Adipocyte (in vitro differentiated cells): ENCODE measurements at places on chromosomes 4 and X.
A peak's percentile ranks its signal among the peaks of the same experiment; 100 is the strongest.

DNA sequence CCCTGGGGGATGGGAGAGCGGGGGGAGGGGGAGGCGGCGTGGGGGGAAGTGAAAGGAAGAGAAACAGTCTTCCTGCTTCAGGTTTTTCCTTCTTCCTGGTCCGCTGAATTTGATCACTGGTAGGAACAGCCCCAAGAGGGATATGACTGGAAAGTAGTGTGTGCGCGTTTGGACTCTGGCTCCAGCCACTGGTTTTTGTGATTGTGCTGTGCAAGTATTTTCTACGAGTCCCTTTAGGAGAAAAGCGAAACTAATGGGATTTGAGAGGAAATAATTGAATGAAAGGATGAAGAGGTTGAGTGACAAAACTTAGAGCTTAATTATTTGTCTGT, 836 bp downstream of the PRRG1 start:
- peak; percentile 39 for DNase-seq

DNA sequence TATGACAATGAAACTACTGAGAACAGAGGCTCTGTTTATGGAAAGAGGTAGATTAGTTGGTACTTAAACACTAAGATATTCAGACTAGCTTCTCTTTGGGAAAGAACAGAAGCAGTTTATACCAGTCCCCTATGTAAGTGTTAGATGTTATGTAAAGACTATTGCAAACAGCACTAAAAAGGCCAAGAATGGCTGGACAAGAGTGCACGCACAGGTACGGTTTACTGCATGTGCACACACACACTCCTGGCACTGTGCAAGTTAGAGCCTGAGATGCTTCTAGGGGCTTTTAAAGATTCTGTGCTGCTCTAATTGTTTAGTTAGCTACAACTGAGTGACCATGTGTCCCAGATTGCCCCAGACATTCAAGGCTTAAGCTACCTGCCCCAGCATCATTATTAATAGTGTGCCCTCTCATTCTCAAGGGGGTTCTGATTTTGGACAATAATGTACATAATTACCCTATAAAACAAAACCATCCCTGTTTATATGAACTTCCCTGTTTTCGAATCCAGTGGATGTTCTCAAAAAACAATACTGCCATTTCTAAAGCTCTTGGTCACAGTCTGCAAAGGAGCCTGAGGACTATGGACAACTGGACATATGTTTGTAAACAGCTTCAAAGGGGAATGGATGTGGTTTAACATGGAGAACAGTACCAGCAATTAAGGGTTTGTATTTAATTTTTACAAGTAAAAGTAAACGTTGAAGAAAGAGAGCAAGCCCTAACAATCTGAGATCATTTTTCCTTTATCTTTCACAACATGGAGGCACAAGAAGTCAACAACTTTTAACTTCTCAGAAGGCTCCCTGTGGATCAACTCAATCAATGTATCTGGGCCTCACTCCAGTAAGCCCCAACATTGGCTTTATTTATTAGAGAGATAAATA, 2.0 kb downstream of the SETD7 start:
- peak; percentile 23 for DNase-seq

- DNase-seq, result no peak
These were observed 209.0 kb downstream of the NPNT start for GRCh38 chr4:106104276-106104675.

DNA sequence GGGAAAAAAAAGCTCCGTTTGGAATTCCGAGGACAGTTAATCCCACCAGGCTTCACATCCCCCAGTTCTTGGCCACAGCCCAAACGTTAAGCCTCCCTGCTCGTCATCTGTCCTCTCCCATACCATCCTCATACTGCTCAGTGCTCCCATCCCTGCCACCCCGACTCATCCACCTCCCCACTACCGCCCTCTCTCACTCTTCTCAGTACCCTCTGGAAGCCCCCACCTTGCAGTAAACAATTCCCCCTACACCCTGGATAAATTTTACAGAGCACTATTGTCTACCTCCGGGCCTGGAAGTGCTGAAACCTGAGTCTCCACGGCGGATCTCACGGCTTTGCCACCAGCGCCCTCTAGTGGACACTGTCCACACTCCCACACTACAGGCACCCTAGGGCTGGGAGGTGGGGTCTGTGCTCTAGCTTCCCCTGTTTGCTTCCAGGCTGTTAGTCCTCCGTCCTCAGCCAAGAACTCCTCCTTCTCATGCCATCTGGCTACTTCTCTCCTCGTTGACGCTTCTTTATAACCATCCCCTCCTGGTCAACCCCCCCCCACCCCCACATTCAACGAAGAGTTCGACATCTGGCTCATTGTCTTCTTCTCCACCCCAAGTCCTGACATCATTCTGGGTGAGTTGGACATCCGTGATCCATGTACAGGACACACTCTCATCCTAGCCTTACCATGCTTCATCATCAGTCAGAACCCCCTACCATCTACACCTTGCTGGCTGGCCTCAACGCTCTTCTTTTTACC, 54.5 kb downstream of the RTL9 start:
- peak; percentile 88 for DNase-seq

GRCh38 chr4:9808077-9808476, 26.6 kb downstream of the DRD5 start:
- DNase-seq, result no peak
